ENCODE measurements at places on chromosomes 4 and X.

DNA sequence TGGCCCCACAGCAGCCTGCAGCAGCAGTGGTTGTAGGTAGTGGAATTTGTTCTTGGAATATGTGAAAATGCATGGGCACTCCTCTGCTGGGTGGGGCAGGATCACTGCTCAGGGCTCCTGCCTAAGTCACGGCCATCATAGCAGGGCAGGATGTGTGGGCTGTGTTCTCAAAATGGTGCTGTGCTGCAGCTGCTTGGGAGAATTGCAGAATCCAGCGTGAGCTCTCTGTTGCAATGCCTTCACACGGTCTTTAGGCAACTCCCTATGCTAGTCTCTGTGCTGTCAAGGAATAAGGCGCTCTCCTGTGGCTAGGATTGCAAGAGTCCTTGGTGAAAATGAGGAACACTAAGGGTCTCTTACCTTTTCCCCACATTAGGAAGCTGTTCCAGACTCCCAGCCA lies 42.9 kb downstream of the F8 start:
- no peak for DNase-seq

DNA sequence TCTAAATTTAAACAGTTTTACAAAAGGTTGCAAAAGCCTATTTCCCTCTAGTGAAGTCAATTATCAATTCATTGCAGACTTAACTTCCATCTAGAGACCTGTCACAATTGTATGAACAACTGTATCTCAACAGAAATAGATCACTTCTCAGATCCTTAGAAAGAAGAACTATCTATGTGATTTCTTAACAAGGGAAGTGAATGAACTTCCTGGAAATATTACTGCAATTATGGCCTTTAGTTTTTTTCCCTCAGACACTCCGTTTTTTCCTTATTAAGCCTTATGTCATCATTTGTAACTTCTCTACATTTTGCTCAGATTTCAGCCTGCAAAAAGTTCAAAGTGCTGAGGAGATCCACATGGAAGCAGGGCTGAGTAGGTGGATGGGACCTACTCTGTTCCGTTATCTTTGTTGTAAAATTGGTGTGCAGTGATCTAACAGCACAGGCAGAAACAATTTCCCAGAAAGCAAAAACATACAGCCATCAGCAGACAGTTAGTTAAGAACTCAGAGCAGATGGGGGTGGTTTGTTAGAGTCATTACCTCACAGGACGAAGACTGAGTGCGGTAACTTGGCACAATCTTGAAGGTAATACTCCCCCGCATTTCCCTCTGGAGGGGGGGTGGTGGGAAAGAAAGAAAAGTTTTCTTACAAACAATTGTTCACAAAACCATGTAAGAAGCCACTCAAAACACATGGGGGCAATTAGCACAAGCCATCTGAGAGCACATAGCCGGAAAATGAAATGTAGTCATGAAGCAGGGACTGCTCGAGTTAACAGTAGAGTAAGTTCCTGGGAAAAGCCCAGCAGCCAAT lies 112.3 kb downstream of the NYX start:
- peak; percentile 69 for DNase-seq

DNA sequence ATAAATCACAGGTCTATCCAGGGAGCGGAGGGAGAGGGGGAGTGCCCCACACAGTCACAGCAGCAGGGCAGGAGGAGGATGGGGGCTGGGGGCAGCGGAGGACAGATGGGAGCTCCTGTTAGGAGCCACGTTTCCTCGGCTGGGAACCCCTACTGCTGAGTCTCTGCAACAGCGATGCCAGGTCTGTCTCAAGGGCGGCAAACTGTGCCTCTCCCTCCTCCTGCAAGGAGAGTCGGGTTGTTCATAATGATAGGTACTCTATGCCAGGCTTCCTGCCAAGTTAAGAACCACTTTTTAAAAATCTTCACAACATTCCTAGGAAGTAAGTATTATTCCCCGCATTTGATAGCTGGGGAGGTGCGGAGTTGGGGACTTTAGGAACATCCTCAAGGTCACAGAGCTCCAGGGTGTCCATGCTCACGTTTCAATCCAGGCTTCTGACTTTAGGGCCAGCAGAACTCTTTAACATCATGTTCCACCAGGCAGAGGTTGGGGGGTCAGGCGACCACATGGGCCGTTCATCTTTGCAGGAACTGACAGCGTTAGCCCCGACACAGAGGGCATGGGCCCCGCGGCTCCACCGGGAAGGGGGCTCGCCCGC lies 98.3 kb upstream of the MAML3 start:
- DNase-seq, result no peak

GRCh38 chr4:121668368-121669162 lies 28.2 kb downstream of the ANXA5 start:
- peak; percentile 96 for DNase-seq

- no peak for DNase-seq
Observed at GRCh38 chrX:64853424-64853823, 122.8 kb downstream of the ZC4H2 start.

- DNase-seq, result no peak
Observed at GRCh38 chr4:41157009-41157408, 57.3 kb downstream of the APBB2 start.

GRCh38 chr4:171561419-171561818 lies 251.8 kb upstream of the GALNTL6 start:
- DNase-seq, result no peak

DNA sequence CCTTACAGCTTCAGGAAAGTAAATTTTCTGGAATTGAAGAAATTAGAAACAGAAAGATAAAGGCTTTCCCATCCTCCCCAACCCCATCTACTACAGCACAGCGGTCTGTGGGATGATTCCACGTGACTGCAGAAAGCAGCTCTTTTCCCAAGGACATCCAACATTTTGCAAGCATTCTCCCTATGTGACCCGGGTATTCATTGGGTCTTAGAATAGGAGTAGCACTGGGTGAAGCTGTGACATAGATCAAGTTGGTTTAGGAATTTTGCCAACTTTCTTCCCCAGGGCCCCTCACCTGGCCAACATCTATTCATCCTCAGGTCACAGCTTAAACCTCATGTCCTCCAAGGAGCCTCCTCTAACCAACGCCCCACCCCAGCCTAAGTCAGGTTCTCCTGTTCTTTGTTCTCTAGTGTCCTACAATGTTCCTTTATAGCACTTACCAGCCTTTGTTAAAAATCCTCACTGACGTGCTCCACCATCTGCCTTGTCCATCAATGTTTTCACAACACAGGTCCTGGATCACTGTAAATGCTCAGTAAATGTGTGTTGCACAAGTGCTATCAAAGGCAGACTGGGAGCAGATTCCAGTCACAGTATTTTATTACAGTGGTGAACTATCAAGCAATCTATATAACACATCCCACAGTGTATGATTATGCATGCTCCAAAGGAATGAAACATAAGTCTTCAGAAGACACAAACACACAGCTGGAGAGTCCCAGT lies 80.9 kb upstream of the MTM1 start:
- DNase-seq, result no peak

DNA sequence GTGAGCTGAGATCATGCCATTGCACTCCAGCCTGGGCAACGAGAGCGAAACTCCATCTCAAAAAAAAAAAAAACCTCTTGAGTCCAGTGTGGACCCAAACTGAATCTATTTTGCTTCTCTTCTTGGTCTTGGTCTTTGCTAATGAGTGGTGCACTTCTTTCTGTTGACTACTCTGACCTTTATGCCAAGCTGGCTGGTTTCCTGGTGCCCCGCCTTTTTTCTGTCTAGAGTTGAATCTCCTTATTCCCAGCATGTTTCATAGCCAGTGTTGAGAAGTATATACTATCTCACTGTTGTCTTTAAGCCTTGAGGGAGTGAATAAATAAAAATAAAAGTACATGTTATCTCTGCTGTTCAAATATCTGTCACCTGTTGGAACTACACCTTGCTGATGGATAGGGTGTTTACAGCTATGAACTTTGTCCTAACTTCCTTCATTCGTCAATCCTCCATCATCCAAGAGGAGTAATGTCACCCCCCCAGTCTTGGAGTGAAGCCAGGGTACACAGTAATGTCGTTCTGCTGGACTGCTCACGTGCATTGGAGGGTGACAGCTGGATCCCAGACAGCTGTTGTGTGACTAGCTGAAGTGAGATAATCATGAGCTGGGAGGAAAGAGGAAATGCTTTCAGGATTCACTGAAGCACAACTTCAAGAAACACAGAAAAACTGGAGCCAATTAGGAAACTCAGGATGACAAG lies 99.3 kb upstream of the PRKG2 start:
- DNase-seq, result peak; percentile 41

GRCh38 chr4:168859888-168860694 lies 150.0 kb downstream of the CBR4 start:
- no peak for DNase-seq

Data from fibroblast of the aortic adventitia (primary cell).